ENCODE measurements at places on chromosomes 7 and 10. TPM values are rescaled to one million over a fixed set of nuclear protein-coding genes. Genes with fewer than 3 reads are reported as not detected.

The LRIT1 gene
- total RNA-seq = not detected

The TCAF2 gene
- total RNA-seq = 12.1 TPM

The ACSM6 gene
- total RNA-seq = not detected

The TTYH3 gene
- total RNA-seq = 42.7 TPM

The UNCX gene
- not detected for total RNA-seq

DNA sequence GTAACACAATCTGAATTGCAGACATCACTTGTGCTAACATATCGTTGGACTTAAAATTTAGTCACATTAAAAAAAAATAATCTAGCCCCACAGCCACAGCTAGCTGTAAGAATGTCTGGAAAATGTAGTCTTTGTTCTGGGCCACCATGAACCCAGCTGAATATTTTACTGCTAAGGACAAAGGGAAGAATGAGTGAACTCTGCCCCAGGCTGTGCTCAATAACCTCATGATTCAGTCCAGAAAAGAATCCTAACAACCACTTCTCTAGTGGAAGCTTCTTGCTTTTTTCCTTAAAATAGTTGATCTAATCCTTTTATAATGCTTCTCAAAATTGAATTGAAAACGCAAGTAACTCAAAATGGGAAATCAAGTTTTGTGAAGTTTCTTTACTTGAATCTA lies 25.6 kb upstream of the SOSTDC1 start:
- H3K27ac ChIP-seq = no peak overlapping the region
- no peak overlapping the region for H3K4me3 ChIP-seq

GRCh38 chr7:51647931-51648351 lies 331.3 kb upstream of the COBL start:
- no peaks in the 10 kb centered on the region for H3K4me1 ChIP-seq
- H3K36me3 ChIP-seq = no peaks in the 10 kb centered on the region
- no peaks in the 10 kb centered on the region for H3K27me3 ChIP-seq

- H3K27me3 ChIP-seq = no peaks in the 10 kb centered on the region
- DNase-seq = no peak
- H3K27ac ChIP-seq = no peak overlapping the region
- no peak overlapping the region for H3K4me3 ChIP-seq
Measured at GRCh38 chr7:127018889-127019288, 233.9 kb downstream of the GRM8 start.

GRCh38 chr10:1382711-1383110 lies 326.5 kb downstream of the WDR37 start:
- H3K27me3 ChIP-seq = no peaks in the 10 kb centered on the region
- H3K27ac ChIP-seq = no peak overlapping the region
- no peaks in the 10 kb centered on the region for H3K4me1 ChIP-seq
- H3K36me3 ChIP-seq = no peaks in the 10 kb centered on the region

DNA sequence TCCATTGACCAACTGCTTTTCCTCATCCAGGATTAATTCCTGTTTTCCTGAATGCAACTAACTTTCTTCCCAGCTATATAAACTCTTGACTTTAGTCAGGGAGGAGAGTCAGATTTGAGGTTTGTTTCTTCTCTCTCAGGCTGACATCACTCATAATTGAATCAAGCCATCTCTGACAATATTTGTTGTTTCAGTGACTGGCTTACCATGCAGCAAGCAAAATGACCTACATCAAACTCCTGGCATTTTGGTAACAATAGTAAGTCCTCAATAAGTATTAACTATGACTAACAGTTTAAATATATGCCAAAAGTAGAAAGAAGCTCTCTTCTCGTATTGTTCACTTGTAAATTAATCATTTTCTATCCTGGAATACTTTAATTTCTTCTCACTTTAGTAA lies 625.7 kb upstream of the KCND2 start:
- no peaks in the 10 kb centered on the region for H3K4me1 ChIP-seq
- H3K27ac ChIP-seq = no peak overlapping the region
- no peak overlapping the region for H3K4me3 ChIP-seq
- H3K27me3 ChIP-seq = no peaks in the 10 kb centered on the region
- no peak for DNase-seq

DNA sequence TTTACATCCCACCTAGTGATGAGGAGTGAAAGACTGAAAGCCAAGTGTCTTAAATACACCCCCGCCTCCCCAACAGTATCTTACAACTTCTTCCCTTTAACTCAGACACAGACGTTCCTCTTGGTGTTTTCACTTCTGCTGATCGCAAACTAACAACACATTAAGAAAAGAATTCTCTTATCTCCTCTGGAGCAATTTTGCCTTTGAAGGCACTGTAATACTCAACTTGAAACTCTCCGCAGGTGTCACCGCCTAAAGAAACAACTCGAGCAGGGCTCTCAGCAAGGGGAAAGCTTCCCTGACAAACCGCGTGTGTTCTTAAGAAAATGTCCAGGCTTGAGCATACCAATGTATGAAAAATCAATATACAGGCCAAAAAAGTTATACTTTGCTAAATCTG lies 452 bp downstream of the SEMA3C start:
- H3K27me3 ChIP-seq = no peaks in the 10 kb centered on the region
- no peak for DNase-seq
- peak overlapping the region; percentile 81 for H3K27ac ChIP-seq
- H3K36me3 ChIP-seq = no peaks in the 10 kb centered on the region
- H3K4me3 ChIP-seq = peak overlapping the region; percentile 60

DNA sequence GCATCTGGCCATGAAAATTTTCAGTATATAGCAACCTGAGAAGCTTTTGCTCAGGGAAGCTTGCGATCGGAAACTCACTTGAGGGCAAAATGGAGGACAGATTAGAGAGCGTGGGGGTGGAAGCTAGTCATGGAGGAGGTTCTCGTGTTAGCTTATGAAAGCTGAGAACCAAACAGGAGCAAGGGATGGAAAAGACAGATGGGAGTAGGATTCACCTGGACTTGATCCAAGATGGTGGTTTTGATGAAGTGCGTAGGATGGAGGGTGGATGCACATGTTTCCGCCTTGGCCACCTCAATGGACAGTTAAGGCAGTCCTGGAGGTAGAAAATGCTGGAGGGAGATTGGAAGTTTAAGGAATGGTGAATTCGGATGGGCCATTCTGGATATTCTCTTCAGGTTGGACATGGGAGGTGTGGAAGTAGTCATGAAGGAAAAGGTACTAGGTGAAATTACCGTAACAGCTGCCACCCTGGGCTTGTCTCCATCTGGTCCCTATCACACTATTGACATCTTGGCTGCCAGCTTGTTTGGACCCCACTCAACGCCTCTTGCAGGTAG lies 6.3 kb upstream of the C10orf95 start:
- H3K27me3 ChIP-seq = no peaks in the 10 kb centered on the region
- H3K27ac ChIP-seq = no peak overlapping the region
- H3K4me1 ChIP-seq = peaks cover 4% of the 10 kb centered on the region
- H3K36me3 ChIP-seq = no peaks in the 10 kb centered on the region

DNA sequence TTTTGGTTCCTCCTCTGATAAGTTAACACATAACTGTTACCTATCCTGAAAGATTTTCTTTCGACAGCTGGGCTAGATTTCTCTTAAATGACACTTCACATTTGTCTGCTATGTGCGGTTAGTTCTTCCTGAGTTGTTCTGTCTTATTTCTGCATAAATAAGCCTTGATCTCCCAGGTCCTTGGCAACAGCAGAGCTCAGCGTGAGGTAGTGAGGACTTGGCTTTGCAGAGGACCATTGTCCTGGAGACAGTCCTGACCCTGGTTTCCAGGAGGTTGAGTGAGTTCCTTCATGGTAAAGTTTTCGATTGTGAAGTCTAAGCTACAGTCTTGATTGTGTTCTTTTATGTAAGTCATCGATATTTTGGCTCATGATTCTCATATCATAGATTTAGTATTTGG lies 23.7 kb downstream of the SND1 start:
- no peaks in the 10 kb centered on the region for H3K27me3 ChIP-seq
- no peaks in the 10 kb centered on the region for H3K4me1 ChIP-seq
- no peak overlapping the region for H3K4me3 ChIP-seq
- no peak for DNase-seq

DNA sequence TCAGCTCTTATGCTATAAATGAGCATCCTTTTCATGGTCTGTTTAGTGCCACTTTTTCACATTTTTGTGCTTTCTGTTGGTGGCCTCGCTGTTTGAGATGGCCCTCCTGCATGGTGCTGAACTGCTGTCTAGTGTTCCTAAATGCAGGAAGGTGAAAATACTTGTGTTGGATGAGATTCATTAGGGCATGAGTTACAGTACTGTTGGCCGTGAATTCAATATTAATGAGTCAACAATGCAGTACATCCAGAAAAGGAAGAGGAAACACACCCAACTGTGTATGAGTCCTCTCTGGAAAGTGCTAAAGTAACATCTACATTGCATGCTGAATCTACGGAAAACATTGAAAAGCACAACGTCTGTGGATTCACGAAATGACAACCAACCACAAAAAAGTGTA lies 124.0 kb downstream of the HERPUD2 start:
- no peaks in the 10 kb centered on the region for H3K27me3 ChIP-seq
- no peak overlapping the region for H3K27ac ChIP-seq
- DNase-seq = no peak
- H3K4me3 ChIP-seq = no peak overlapping the region
- H3K4me1 ChIP-seq = no peaks in the 10 kb centered on the region

- H3K27me3 ChIP-seq = no peaks in the 10 kb centered on the region
- no peak for DNase-seq
- no peak overlapping the region for H3K4me3 ChIP-seq
- no peaks in the 10 kb centered on the region for H3K4me1 ChIP-seq
- H3K27ac ChIP-seq = no peak overlapping the region
- H3K36me3 ChIP-seq = no peaks in the 10 kb centered on the region
Measured at GRCh38 chr10:21161090-21161625, 264.0 kb upstream of the NEBL start.

DNA sequence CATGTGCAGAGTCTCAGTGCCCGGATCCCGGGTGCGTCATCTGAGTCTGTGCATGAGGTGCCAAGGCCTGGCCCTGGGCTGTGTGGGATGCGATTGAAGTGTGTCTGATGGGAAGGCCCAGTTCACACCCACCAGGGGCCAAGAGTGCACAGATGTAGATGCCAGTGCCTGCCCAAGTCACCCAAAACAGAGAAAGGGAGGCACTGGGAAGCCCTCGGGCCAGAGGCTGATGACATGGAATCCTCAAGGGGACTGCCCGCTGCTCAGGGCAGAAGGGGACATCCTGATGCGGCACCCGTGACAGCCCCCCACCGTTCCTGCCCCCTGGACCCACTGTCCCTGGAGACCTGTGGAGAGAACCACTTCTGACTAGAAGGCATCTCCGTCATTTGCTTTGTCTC lies 72.2 kb upstream of the ZNF479 start:
- no peaks in the 10 kb centered on the region for H3K27me3 ChIP-seq
- H3K27ac ChIP-seq = no peak overlapping the region
- H3K4me3 ChIP-seq = no peak overlapping the region
- H3K36me3 ChIP-seq = no peaks in the 10 kb centered on the region
- H3K4me1 ChIP-seq = no peaks in the 10 kb centered on the region

GRCh38 chr10:48478980-48479811 lies 125.7 kb downstream of the ARHGAP22 start:
- no peak for DNase-seq
- H3K4me3 ChIP-seq = no peak overlapping the region
- no peaks in the 10 kb centered on the region for H3K27me3 ChIP-seq
- H3K4me1 ChIP-seq = no peaks in the 10 kb centered on the region

DNA sequence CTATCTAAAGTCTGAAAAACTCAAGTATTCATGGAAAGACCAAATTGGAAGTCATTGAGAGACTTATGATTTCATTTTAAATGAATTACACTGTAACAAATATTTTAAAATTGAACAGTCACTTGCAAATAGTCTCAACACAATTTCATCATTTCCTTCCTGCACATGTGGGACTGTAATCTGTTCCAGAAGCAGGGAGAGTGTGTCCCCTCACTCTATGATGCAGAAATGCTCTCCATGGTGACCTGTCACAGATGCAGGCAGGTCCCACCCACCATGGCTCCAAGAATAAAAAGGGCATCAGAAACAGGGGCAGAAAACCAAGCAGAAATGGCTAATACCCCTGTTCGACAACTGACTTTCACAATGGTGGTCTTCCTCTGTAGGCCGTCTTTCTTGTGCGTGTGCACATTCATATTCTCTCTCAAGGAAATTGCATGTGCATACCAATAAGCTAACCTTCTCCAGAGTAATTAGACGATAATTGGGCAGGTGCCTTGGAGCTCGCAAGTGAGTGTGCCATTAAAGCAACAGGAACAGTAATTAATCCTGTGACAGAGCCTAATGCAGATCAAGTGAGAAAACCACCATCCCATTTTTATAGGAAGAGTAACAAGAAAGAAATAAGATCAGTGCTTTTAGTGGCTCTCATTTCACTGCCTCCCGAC lies 170.9 kb downstream of the ZMYND11 start:
- no peak overlapping the region for H3K27ac ChIP-seq
- no peaks in the 10 kb centered on the region for H3K27me3 ChIP-seq
- H3K4me1 ChIP-seq = no peaks in the 10 kb centered on the region
- H3K36me3 ChIP-seq = no peaks in the 10 kb centered on the region
- H3K4me3 ChIP-seq = no peak overlapping the region

DNA sequence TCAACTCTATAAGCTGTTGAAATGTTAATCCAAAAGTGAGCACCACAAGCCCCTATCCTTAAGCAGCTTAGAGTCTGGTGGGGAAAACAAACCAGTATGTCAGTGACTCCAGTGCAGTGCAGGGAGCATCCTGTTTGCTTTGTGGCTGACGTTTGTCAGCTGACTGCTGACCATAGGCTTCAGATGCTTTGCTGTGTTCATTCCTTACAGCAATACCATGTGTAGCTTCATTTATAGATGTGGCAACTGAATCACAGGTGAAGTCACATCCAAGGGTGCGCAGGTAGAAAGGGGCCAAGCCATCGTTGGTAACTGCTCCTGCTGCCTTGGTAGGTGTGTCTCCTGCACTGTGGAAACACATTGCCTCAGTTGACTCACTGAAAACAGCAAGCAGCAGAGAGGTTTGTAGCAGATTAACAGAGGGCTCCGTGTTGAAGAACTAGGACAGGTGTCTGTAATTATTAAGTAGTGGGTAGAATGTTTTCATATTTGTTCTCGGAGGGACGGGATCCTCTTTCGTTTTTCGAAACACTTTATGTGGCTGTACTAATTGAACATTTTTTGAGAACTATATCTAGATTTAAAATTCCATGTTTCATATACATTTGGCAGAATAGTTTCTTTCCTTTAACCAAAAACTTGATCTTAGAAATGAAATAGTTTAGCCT lies 2.0 kb downstream of the INSIG1 start:
- peak overlapping the region; percentile 92 for H3K27ac ChIP-seq
- H3K27me3 ChIP-seq = no peaks in the 10 kb centered on the region
- no peak for DNase-seq
- no peaks in the 10 kb centered on the region for H3K4me1 ChIP-seq

DNA sequence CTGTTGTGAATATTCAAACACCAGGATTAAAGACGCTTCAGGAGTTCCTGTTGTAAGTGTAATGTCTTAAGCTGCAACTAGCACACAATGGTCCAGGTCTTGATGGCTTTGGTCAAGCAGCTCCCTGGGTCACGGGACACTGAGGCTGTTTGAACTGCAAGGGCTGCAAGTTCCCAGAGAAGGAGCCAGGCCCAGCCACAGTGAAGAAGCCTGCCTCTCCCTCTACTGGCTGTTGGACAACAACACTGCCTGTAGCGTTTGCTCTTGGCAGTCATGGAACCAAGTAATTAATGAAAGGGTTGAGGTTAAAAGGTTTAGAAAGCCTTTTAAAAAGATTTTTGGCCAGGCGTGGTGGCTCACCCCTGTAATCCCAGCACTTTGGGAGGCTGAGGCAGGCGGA lies 31.9 kb upstream of the GUSB start:
- H3K4me3 ChIP-seq = no peak overlapping the region
- no peak overlapping the region for H3K27ac ChIP-seq
- no peaks in the 10 kb centered on the region for H3K4me1 ChIP-seq
- H3K27me3 ChIP-seq = no peaks in the 10 kb centered on the region
- no peaks in the 10 kb centered on the region for H3K36me3 ChIP-seq
- peak; percentile 17 for DNase-seq
